ENCODE measurements at places on chromosomes 2 and 18.

DNA sequence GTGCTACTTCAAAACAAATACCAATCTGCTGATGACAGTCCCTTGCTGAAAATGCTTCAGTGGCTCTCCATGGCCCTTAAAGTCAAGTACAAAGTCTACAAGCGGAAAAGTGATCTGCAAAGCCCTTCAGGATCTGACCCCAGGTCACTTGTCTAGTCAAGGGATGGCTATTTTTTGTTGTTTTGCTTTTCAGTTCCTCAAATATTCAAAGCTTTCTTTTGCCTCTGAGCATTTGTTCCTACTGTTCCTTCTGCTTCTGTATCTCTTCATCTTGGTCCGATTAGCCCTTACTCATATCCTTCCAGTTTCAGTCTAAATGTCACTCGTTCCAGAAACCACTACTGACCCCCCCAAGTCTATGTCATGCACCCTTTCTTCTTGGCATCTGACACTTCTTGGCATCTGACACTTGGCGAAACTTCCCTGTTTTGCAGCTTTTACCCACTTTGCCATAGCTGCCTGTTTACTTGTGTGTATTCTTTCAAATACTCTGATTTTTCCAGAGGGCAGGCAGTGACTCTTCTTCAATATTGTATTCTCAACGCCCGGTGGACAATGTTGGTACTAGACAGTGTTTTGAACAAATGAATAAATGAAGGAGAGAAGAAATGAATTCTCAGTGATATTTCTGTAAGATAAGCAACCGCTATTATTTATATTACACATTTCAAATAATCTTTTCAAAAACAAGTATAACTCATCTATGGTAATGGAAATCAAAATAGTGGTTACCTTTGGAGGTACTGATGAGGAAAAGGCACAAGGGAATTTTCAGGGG, 175.9 kb upstream of the FN1 start:
- DNase-seq = no peak

DNA sequence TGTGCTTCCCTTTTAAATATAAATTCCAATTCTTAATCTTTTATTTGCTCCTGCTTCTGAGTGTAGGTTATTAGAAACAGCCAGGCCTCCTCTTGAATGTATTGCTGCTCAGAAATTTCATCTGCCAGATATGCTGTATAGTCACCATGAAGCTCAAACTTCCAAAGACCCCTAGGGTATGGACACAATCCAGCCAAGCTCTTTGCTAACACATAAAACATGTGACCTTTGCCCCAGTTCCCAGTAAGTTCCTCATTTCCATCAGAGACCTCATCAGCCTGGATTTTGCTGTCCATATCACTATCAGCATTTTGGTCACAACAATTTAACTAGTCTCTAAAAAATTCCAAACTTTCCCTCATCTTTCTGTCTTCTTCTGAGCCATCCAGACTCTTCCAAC, 75.2 kb downstream of the MAP2 start:
- no peak for DNase-seq

DNA sequence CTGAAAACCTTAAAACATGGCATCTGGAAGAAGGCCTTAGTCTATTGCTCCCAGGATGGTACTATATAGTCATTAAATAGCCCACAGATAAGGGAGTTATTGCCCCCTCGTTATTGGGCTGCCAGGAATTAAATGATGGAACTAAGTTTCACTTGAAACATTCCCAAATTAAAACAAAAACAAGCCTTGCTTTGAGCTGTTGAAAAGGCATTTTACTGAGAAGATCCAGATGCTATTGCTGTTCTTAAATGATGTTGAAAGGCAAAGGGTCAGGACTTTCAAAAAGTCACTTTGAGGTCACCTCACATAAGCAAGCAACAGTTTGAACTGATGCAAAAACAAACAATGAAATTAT, 2.0 kb upstream of the AMMECR1L start:
- DNase-seq = no peak

- DNase-seq = no peak
Observed at GRCh38 chr2:218262237-218262600, 1.4 kb downstream of the GPBAR1 start.

DNA sequence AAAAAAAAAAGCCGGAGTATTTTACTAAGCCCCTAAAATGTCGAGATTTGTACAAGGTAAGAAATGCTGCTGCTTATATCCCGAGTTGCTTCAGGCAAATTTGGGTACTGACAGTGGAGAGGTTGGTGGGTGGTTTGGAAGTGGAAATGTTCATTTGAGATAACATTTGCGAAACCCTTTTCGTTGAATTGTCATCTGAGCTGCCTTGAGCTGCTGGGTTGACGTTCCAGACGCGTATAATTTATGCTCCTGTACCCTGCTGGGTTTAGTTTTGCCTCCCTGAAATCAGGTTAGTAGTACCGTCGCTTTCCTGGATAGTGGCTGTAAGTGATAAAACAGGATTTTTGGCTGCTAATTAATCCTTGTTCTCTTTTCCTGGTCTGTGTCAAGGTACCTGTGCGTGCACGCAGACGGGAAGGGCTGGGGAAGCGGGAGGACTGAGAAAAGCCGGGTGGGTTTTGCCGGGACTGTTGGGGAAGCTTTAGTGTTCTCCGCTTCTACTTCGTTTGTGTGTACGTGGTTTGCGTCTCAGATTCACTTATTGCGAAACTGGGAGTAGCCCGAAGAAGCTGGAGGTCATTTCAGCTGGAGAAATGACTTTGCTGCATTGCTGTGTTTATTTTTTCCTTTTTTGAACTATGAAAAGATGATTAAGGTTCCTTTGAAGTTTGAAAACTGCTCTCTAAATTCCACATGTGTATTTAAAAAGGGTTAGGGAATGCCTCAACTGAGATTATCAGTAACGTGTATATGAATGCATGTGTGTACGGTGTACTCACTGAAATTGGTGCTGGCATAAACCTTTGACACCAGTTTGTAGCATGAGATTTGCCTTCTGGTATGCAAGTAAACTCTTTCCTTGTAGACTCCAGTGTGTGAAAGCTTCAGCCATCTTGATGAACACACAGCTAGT, 709 bp downstream of the UGP2 start:
- DNase-seq = peak; percentile 52

GRCh38 chr2:23042216-23042906, 342.6 kb upstream of the KLHL29 start:
- DNase-seq = no peak

GRCh38 chr2:98869272-98869641, 66.8 kb downstream of the CRACDL start:
- no peak for DNase-seq

DNA sequence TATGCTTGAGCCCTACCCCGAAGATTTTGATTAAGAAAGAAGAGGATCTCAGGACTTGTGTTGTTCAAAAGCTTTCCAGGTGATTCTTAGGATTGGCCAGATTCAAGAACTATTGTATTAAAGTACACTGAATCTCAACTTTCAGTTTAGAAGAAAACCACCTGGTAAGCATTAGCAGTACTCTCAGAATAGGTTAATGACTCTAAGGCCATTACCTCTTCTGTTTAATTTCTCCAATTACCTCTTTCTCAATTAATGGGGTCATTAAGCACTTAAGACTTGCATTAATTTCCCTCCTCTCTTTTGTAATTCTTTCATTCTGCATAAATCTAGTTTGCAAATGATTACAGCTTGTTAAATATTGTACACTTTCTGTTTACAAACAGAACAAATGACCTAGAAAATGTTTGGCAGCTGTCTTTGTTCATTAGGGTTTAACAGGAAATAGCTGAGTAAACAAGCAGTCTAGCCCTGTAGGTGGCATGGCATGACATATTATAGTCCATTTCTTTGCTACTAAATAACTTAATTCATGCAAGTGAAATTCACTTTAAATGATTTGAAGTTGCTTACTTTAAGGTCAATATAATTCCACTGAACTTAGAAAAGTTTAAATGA, 20.4 kb upstream of the TDRD15 start:
- DNase-seq = no peak

GRCh38 chr18:52341608-52342381, 1.8 kb downstream of the DCC start:
- DNase-seq = peak; percentile 67

- no peak for DNase-seq
Observed at GRCh38 chr2:204517154-204517553, 28.1 kb upstream of the PARD3B start.

GRCh38 chr2:223065107-223065506, 13.1 kb downstream of the KCNE4 start:
- no peak for DNase-seq

DNA sequence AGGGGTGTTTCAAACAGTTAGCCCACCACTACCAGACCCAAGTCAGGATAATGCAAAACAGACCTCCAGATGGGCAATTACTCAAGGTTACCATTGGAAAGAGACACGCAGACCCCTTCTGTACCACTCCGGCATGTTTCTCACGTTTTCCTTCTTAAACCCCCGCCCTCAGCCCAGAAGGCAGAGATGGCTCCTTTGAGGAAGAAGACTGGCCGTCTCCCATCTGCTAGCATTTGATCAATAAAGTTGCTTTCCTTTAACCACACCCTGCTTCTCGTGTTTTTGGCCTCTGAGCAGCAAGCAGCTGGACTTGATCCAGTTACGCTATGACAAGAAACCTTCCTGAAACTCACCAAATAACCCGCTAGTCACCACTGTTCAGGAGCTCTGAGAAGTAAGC, 1012.4 kb upstream of the GYPC start:
- no peak for DNase-seq

GRCh38 chr2:179377296-179377695, 112.7 kb upstream of the SESTD1 start:
- no peak for DNase-seq

DNA sequence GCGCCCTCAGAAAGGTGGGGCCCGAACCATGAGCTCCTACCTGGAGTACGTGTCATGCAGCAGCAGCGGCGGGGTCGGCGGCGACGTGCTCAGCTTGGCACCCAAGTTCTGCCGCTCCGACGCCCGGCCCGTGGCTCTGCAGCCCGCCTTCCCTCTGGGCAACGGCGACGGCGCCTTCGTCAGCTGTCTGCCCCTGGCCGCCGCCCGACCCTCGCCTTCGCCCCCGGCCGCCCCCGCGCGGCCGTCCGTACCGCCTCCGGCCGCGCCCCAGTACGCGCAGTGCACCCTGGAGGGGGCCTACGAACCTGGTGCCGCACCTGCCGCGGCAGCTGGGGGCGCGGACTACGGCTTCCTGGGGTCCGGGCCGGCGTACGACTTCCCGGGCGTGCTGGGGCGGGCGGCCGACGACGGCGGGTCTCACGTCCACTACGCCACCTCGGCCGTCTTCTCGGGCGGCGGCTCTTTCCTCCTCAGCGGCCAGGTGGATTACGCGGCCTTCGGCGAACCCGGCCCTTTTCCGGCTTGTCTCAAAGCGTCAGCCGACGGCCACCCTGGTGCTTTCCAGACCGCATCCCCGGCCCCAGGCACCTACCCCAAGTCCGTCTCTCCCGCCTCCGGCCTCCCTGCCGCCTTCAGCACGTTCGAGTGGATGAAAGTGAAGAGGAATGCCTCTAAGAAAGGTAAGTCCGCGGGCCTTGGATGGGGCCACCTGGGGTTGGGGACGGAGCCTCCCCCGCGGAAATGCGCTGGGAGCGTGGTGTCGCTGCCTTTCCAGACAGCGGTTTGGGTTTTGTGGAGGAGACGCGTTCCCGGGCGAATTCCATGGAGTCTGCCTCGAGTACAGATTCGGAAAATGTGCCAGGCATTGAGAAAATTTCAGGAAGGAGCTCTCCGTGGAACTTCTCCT, 559 bp downstream of the HOXD1 start:
- peak; percentile 58 for DNase-seq

- no peak for DNase-seq
Observed at GRCh38 chr18:74990563-74991081, 218.3 kb downstream of the PTGR3 start.

- DNase-seq = no peak
Observed at GRCh38 chr18:46536215-46536874, 120.7 kb downstream of the LOXHD1 start.

DNA sequence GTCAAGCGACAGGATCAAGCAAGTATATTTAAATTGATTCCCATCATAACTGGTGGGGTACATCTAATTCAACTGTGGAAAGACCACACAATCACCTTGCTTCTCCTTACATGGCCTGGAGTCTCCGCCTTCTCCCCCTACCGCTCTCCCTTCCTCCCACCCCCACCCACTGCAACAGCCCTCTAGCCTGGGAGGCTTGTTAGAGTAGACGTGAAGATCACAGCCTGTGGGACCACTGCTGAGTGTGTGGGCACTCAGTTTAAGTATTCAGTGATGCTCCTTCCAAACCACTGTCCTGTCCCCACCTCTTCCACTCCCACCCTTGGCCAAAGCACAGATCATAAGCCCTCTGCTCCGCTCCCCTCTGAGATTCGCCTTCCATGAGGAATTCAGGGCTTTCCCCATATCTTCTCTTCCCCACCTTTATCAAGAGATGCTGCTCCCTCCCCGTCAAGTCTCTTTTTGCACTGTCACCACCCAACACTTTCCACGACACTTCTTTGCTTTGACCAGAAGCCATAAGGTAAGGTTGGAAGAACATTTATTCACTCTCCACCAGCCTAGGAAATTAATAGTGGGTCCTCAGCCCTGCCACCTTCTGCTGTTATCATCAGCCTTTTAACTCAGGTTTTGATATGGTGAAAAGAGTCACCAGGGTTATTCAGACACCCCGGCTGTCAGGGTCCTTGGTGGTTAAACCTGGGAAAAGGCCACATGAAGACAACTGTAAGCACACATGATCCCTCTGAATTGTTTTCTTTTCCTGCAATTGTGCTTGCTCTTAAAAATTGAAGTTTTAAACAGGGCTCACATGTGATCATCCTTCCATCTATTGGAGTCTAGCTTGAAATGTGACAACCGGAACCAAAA, 1.7 kb downstream of the METTL4 start:
- DNase-seq = no peak
